Upper lobe of right lung (tissue), 1 donor: ENCODE measurements at places on chromosomes 5 and 9. TPM values are rescaled to one million over a fixed set of nuclear protein-coding genes. Genes with fewer than 3 reads are reported as not detected.

DNA sequence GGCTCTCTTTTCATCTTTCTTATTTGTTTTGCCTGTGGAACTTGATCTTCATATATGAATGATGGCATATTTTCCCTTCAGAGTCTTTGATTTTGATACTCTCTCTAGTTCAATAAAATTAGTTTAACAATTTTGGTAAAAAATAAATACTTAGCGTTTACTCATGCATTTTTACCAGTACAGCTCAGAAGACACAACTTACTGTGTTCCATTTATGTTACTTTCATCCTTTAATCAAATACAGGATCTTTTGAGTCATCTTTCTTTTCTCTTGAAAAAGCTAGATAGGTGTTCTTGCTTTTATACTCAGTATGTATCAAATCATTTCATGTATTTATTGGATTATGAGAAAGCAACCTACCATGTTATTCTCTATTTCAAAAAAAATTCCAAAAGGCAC, 47.1 kb upstream of the RICTOR start:
- DNase-seq, result no peak

GTF2H2C gene
- total RNA-seq, result 33.4 TPM

GRCh38 chr5:170875811-170876210, 14.0 kb downstream of the RANBP17 start:
- DNase-seq, result no peak

- no peak for DNase-seq
These were observed 157.4 kb downstream of the NR3C1 start for GRCh38 chr5:143245929-143246561.

GRCh38 chr5:90803381-90803780, 244.8 kb downstream of the ADGRV1 start:
- DNase-seq, result no peak

- DNase-seq, result no peak
These were observed 247.6 kb upstream of the ACO1 start for GRCh38 chr9:32136700-32137339.

PPP2R2B gene
- 1.2 TPM for total RNA-seq

DNA sequence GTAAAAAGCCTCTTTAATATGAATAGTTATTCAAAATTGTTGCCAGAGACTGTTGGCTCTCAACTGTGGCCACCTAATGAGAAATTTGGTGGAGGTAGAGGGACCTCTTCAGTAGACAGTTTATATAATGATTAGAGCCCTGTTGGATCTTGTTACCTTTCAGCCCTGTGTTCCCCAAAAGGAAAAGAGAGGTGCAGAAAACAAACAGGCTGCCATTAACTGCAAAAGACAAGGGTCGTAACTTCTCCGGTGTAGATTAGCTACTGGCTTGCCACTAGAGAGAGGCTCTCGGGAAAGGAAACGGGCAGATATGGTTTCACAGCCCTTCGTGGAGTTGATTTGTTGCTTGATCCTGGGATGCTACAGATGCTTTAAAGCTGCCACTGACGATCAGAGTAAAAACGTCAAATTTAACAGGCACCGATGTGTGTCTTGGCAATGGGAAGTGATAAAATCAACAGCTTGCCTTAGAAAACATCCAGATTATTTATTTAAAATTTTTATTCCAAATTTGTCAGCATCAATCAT, 7.8 kb downstream of the FST start:
- no peak for DNase-seq
